ENCODE measurements at places on chromosomes 6 and 20. TPM values are rescaled to one million over a fixed set of nuclear protein-coding genes. Genes with fewer than 3 reads are reported as not detected.
A peak's percentile ranks its signal among the peaks of the same experiment; 100 is the strongest.

Gene ZKSCAN8
- 25.4 TPM for total RNA-seq

Gene B3GAT2
- total RNA-seq: 0.24 TPM

Gene C6orf58
- total RNA-seq: not detected

Gene LY6G6F
- not detected for total RNA-seq

Gene SIRPG
- not detected for total RNA-seq

Gene XKR7
- total RNA-seq: 1.5 TPM

GRCh38 chr6:24667378-24667803, 514 bp downstream of the ACOT13 start:
- no peak for DNase-seq

DNA sequence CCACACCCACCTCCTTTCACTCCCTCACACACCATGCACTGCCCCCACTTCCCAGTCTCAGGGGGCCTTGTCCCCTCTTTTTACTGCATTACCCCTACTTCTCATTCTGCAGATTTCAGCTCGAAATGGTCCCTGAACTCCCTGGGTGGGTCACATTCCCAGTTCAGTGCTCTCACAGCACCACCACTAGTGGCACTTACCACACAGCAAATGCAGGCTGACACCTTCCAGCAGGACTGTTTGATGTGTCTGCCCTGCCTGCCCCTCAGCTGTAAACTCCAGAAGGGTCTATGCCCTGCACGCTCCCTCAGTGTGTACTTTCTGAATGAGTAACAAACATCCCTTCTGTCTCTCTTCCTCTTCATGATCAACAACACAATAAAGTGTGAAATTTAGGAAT, 4.0 kb downstream of the DYNLT1 start:
- no peak for DNase-seq

DNA sequence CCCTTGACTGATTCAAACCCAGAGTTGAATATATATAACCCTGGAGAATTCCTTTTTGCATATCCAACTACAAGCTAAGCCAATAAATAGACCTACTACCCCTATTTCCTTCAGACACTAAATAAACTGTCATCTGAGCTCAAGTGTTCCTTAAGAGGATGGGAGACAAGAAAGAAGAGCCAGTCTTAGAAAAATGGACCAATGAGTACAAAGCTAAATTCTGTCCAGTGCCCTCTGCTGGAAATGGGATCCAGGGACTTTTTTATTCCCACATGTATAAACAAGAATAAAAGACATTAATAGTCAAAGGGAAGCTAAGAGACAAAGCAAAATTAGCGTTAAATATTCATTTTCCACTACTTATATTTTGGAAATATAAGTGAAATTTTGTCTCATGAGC, 4.8 kb downstream of the PPP1R10 start:
- DNase-seq: no peak

DNA sequence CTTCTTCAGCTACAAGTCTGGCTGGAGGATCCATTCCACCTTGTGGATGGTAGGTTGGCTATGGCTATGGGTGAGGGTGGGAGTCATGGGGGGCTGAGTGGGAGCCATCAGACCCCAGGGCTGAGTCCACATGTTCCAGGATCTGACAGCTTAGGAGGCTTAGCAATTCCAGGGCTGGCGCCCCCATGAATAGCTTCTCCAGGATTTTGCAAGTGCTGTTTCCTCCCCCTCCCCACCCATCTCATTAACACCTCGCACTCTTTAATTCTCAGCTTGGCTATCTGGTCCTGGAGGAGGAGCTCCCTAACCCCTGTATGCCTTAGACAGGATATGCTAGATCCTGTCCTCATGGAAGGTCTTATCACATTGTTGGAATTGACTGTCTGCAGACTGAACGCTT, 39.0 kb upstream of the ANGPT4 start:
- no peak for DNase-seq

GRCh38 chr6:152026291-152026690, 218.8 kb downstream of the ESR1 start:
- DNase-seq: no peak

GRCh38 chr20:9262653-9263194, 193.8 kb downstream of the PLCB4 start:
- no peak for DNase-seq

DNA sequence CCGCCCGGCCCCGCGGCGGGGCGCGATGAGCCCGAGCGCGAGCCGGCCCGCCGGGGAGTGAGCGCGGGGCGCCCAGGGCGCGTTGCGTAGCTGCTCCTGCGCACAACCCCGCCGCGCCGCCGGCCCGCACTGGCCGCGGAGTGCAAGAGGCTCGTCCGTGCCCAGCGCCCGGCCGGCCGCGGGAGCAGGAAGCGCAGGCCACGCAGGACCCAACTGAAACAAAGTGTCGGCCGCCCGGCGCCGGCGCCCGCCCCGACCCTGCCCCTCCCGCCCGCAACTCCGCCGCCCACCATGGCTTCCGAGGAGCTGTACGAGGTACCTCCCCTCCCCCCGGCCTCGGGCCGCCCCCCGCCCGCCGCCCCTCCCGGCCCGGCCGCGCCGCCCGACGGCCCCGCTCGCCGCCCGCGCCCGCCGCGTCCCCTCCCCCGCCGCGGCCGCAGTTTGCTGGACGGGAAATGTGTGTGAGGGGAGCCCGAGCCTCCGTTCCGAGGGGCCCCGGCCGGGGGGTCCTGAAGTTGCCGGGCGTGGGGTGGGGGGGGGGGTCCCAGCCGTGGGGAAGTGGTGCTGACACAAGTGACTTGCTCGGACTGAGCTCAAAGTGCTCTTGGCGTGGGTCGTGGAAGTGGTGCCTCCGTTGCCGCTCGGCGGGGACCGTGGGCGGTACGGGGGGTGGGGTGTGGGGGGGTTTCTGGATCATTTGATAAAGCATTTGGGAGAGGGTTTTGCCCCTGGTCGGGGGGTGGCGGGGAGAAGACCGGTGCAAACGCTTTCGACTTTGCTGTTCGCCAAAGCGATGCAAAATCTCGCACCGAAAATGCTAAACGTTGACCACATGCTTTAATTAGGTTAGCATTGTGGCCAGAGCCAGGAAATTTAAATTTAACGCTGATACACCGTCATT, 539 bp downstream of the CDYL start:
- peak; percentile 44 for DNase-seq

DNA sequence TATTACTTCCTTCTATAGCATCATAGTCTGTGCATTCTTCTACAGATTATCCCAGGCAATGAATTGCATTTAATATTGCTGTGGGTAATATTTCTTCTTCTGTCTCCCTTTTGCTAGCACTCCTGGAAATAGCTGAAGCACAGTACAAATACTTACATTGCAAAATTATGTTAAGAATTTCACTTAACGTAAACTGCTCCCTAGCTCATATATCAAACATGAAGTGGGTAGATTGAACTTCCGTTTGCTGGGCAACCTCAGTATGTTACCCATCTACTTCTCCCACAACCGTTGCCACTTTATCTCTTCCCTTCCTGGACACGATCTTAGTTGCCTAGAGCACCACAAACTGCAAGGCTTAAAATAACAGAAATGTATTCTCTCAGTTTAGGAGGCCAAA, 963.3 kb downstream of the KIF16B start:
- DNase-seq: no peak

- no peak for DNase-seq
Observed at GRCh38 chr6:8814440-8815000, 379.2 kb upstream of the SLC35B3 start.

Measured in H9 (cell line).